ENCODE measurements at places on chromosomes 7 and 10.

GRCh38 chr7:93758631-93759030 lies 131.9 kb downstream of the TFPI2 start:
- DNase-seq, result no peak

DNA sequence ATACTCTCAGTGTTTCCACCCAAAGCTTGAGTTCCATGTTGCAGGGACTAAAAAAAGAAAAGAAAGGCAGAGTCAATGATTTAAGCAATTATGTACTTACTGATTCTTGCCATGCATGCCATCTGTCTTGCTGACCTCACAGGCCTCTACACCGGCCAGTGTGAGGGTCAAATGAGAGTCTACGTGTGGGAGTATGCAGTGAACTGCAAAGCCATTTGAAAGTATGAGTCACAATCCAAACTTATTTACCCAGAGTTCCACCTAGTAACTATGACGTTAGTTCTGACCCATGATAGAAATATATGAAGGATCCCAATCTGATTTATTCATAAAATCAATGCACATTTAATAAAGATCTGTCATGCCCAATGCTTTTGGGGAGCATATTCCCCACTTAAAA lies 26.5 kb downstream of the PDE1C start:
- DNase-seq, result no peak

DNA sequence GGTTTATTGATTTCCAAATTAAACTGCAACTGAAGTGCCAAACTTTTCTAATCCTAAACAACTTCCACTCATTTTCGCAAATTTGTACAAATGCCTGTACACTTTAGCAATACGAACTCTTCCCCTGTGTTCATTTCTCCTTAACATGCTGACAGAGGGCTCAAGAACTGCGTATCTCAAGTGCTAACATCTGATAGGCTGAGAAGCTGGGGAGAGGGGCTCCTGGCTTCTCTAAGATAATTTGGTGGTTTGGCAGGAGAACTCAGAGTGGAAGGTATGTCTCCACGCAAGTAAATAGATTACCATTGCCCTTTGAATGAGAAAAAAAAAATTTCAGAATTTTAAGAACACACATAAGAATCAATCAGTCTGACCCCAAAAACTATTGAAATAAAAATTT lies 53.3 kb upstream of the ANLN start:
- peak; percentile 92 for DNase-seq

DNA sequence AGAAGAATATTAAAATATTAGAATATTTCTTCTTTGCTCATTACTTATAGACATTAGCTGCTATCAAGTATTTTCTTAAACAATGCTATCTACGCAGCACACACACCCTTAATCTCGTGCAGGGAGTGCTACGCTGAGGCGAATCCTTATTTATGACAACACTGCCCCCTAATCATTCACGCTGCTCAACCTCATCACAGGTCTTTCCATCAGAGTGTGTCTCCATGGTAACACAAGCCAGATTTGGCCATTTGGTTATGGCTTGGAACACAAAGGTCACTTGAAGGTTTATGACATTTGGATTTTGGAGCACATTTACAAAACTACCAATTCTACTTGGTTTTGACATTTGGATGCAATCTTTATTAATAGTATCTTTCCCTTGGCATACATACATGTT lies 45.4 kb upstream of the MYO3A start:
- no peak for DNase-seq

DNA sequence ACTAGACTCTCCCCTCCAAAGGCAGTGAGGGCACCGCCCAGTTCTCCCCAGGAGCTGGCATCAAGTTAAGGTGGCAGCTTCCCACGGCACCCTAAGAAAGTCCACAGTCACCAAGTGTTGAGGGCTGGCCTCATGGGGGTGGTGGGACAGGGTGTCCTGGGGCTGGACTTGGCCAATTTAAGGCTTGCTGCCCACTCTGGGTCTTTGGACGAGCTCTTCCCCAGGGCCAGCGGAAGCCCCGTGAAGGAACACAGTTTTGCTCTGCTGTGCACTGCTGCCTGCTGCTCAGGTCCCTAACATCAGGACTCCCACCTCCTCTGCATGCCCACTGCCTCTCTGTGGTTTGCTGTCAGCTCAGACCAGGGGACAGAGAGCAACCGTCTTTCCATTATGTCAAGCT lies 57.3 kb upstream of the TMEM72 start:
- DNase-seq, result no peak

GRCh38 chr7:81236560-81236959 lies 317.7 kb upstream of the SEMA3C start:
- DNase-seq, result no peak

DNA sequence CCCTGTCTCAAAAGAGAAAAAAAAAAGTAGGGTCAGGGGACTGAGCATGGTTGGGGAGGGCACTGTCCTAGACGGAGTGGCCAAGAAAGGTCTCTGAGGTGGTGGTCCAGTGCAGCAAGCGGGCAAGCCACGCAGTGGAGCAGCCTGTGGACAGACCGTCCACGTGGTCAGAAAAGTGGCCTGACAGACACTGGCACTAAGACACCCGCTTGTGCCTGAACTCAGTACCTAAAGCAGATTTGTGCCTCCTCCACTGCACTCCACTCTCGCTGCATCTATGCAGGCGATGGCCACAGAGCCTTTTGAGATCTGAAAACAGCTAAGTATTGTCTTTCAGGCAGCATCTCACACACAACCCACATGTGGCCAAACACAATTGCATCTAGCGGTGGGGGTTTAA lies 8.8 kb downstream of the ASB10 start:
- no peak for DNase-seq

All from hematopoietic multipotent progenitor cell treated with erythropoietin and hydrocortisone succinate and interleukin-3 and kit ligand, for 6 days (in vitro differentiated cells).